ENCODE measurements at places on chromosomes 4 and X.
A peak's percentile ranks its signal among the peaks of the same experiment; 100 is the strongest.

DNA sequence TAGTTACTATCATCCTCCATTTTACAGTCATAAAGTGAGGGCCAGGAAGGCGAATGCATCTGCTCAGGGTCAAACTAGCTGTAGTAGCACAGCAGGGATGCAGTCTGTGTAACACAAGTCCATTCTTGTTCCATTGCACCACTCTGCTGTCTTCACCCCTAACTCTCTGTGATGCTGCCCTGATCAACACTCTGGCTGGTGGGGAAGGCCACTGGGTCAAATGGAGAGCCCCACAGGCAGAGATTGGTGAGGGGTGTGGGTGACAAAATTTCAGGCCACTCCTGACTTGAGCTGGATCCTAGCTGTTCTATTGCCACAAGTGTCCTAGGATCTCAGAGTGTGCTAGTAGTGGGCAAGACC is 136.5 kb downstream of the PJA1 start:
- DNase-seq: no peak

- no peak for DNase-seq
Observed at GRCh38 chrX:148577741-148578140, 77.3 kb downstream of the AFF2 start.

GRCh38 chr4:148112231-148112982 is 329.8 kb downstream of the NR3C2 start:
- DNase-seq: no peak

DNA sequence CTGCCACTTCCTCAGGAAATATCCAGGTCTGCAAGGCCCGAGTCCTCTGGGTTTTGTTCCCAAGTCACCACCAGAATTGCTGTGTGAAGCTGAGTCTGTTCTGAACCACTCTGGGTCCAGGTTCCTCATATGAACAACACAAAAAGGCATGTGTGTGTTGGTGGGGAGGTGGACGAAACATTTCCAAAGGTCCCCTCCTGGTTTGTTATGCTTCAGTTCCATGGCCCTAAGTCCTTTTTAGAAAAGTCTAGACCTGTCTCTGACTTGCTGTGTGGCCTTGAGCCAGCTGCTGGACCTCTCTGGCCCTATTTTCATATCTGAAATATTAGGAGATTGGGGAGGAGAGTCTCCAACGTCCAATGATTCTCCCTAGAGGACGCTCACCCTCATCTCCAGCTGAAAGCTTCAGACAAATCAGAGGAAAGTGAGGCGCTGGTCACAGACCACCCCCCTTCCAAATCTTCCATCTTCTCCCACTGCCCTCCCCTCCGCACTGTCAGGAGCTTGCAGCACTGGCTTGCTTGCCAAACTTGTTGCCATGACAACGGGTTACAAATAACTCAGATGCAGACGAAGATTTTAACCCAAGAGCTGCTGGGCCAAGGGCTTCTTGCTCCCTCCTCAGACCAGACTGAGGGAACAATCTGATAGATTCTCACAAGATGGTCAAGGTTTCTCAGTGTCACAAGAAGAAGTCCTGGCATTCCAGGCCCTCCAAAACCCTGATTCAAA is 64.5 kb downstream of the SMC1A start:
- no peak for DNase-seq

GRCh38 chrX:13520351-13520750 is 49.0 kb upstream of the EGFL6 start:
- no peak for DNase-seq

GRCh38 chrX:87636533-87636932 is 118.9 kb downstream of the KLHL4 start:
- DNase-seq: no peak

- DNase-seq: no peak
Observed at GRCh38 chr4:9937078-9937477, 84.2 kb downstream of the SLC2A9 start.

GRCh38 chr4:21380861-21381260 is 567.7 kb downstream of the KCNIP4 start:
- no peak for DNase-seq

- DNase-seq: no peak
Observed at GRCh38 chr4:120454788-120455187, 388.1 kb upstream of the MAD2L1 start.

- no peak for DNase-seq
Observed at GRCh38 chr4:48986654-48987164, 634 bp downstream of the CWH43 start.

GRCh38 chr4:40448875-40449274 is 113.7 kb downstream of the CHRNA9 start:
- DNase-seq: no peak

- no peak for DNase-seq
Observed at GRCh38 chrX:73508861-73509260, 54.1 kb upstream of the CHIC1 start.

GRCh38 chr4:181289198-181289597 is 954.0 kb upstream of the TENM3 start:
- DNase-seq: no peak

DNA sequence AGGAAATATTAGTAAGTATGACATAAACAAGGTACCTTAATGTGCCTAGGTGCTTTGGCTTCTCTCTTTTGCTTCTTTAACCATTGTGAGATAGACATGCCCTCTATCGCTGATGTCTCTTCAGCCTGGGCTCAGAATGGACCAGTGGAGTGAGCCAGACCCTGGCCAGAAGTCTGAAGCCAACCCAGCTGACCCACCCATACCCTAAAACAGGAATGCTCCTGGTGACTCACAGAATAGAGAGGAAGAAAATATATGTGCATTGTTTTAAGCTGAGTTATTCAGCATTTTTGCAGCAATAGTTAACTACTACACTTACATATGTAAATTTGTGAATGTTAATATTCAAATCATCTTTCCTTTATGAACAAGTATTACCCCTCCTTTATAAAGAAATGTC is 167.5 kb upstream of the PCDH10 start:
- no peak for DNase-seq

- no peak for DNase-seq
Observed at GRCh38 chr4:128107766-128108165, 46.7 kb downstream of the LARP1B start.

DNA sequence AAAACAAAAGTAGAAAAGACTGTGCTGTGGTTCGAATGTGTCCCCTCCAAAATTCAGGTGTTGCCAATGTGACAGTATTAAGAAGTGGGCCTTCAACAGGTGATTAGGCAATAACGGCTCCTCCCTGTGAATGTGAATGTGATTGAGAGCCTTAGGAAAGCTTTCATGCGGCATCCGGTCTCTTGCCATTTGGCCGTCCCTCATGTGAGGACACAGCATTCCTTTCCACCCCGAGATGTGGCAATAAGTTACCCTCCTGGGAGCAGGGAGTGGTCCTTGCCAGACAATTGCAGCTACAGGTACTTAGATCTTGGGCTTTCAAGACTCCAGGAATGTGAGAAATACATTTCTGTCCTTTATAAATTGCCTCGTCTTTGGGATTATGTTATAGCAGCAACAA is 129.3 kb downstream of the CPEB2 start:
- DNase-seq: no peak

- no peak for DNase-seq
Observed at GRCh38 chrX:4656419-4656818, 943.0 kb upstream of the PRKX start.

GRCh38 chrX:42714981-42715700 is 62.8 kb downstream of the PPP1R2C start:
- peak; percentile 2 for DNase-seq

GRCh38 chr4:139884438-139884837 is 218.8 kb downstream of the MGST2 start:
- DNase-seq: no peak

DNA sequence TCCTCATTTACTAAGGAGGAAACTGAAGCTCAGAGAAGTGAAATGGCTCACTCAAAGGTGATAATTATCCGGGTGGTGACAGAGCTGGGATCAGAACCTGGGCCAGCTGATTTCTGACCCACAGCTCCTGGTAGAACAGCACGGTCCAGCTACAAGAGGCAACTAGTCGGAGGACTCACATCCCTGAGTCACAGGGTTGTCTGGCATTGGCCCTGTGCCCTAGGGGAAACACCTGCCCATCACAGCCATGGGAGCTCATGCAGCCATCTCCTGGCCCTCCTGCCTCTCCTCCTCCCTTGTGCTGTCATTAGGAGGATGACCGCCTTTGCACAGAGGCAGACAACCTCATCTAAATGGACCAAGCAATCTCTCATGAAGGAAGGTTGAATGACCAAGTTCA is 115.2 kb upstream of the TSPAN5 start:
- DNase-seq: no peak

DNA sequence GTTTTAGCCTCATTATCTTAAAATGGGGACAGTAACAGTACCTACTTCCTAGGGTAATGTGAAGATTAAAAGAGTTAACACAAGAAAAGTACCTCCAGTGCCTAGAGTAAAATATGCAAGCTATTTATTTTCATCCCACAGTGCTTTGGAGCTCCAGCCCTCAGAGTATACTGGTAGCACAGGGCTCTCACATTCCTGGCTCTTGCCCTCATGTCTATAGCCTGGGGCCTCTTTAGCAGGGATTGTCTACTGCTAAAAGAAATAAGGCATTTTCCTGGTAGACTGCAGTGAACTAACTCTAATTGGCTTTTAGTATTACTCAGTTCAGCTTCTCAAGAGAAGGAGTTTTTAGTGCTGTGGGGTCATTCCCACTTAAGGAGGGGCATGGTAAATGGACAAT is 60.8 kb downstream of the RRAGB start:
- no peak for DNase-seq

DNA sequence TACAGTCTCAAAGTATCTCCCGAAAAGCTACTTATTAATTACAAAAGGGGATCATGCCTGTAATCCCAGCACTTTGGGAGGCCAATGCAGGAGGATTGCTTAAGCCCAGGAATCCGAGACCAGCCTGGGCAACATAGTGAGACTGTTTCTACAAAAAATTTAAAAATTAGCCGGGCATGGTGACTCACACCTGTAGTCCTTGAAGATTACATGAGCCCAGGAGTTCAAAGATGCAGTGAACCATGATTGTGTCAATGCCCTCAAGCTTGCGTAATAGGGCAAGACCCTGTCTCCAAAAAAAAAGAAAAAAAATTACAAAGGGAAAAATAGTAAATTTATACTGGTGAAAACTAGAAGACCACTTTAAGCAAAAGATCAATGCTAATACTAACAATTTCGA is 3.3 kb upstream of the PORCN start:
- DNase-seq: no peak

GRCh38 chr4:38409852-38410251 is 254.1 kb upstream of the KLF3 start:
- no peak for DNase-seq

DNA sequence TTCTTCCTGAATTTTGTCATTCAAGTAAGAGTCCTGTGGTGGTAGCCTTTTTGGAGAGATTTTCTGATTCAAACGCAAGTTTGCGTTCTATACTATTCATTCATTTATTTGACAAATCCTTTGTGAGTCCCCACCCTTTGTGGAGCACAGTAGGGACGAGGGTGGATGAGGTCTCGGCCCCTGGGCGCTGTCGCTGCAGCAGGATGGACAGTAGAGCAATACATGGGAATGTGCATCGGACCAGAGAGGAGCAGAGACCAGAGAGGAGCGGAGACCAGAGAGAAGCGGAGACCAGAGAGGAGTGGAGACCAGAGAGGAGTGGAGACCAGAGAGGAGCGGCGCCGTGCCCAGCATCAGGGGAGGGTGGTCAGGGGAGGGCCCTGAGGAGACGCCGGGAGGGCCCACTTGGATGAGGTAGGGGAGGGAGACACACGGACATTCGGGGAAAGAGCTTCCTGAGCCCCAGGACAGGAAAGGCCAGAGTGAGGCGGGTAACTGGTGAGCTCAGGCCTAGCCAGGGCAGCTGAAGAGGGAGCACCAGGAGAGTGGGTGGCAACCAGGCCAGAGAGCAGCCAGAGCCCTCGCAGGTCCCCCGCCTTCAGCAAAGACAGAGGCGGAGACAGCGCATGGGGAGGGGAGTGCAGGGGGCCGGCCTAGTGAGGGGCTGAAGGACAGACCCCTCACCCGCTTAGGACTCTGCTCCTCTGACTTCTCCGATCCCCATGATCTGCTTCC is 67.3 kb downstream of the NAT8L start:
- no peak for DNase-seq

DNA sequence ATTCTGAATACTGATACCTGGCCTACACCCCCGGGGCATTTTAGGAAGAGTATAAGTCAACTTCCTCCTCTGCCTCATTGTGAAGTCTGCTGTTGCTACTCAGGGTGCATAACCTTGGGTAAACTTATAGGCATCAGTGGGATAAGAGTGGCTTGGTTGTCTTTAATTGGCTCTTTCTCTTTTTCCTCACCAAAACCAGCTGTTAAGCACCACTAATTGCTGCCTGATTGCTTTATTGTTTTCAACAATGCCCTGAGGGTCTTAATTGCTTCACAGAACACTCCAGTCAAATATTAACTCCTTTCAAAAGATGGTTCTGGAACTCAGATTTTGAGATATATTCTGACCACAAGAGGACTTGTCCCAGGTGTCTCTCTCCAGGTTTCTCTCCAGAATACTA is 337.0 kb upstream of the MAGEB16 start:
- DNase-seq: no peak

GRCh38 chrX:132395026-132395425 is 93.8 kb downstream of the MBNL3 start:
- DNase-seq: no peak

- DNase-seq: no peak
Observed at GRCh38 chr4:168830777-168831512, 179.1 kb downstream of the CBR4 start.

GRCh38 chr4:82213485-82214417 is 160.0 kb downstream of the HNRNPD start:
- no peak for DNase-seq

GRCh38 chr4:137558951-137559350 is 26.7 kb upstream of the PCDH18 start:
- no peak for DNase-seq

- DNase-seq: no peak
Observed at GRCh38 chr4:45502471-45502870, 621.4 kb downstream of the GABRG1 start.

DNA sequence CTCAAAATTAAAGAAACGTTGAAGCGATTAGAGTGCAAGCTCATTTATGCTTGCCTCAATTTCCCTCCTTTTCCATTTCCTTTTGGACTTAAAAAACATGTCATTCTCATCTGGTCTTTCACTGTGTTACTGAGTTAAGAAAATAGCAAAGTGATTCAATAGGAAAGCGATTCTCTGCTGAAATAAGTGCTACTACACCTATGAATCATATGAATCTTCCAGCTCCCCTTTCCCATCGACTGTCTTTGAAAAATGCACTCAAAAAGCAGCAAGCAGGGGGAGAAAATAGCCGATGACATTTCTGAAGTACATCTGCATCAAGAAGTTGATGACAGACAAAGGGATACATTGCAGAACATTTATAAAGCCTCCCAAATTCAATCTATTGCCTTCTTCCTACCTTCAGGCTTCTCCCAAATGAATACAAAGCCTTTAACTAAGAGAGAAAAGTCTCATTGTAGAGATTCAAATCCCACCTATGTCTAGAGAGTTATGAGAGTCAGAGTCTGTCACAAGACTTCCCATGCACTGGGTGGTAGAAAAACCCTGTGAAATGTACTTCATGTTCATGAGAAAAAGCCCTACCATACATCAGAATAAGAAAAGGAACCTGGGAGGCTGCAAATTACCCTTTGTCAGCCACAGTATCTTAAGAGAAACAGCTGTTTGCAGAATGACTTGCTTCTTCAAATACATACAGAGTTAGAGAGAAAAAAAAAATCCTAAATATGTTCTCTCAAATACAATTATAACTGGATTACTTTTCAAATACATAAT is 78.9 kb downstream of the MBNL3 start:
- no peak for DNase-seq
